ENCODE measurements at places on chromosomes 2 and 18.

GRCh38 chr18:30487962-30488361 is 554.6 kb downstream of the DSC3 start:
- no peak for DNase-seq

DNA sequence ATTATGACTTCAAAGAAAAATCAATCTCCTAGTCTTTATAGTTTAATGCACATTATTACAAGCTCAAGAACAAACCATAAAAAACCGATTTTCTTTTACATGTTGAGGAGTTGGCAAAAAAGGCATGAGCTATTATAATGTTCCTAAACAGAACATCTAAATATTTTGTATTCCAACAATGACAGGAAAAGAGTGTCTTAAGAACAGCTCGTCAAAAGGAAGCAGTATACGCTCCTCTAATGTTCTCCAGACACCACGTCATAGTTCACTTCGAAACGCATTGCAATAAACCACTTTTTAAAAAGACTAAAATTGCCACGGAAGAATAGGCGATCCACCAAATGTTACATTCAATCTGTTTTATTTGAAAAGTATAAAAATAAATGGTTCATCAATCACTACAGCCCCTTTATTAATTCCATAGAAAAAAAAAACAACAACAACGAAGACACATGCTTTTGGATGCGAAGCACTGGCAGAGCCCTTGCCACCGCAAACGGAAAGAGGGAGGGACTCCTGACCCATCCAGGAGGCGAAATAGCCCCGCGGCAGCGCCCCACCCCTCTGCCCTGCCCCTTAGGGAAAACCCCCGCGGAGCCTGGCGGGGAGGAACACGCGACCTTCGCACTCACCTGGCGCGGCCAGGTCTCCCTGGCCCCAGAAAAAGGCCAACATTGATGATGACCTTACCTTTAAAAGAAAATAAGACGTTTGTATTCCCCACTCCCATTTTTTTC is 45.8 kb downstream of the MBP start:
- DNase-seq, result no peak

DNA sequence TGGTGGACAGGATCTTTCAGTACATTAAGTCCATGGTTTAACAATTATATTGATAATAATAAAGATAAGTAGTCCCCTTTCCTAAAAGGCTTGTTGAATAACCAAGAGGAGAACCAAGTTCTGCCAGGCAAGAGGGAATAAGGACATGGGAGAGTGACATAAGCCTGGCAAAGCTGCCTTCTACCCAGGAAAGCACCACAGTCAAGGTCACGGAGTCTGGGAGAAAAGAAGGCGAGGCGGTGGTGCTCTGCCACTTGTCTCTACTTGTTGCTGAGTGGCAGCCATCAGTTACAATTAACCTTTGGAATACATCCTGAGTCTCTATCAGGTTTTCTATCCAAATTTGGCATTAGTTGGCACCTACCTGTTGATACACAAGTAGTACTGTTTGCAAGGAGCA is 101.7 kb upstream of the GATA6 start:
- no peak for DNase-seq

DNA sequence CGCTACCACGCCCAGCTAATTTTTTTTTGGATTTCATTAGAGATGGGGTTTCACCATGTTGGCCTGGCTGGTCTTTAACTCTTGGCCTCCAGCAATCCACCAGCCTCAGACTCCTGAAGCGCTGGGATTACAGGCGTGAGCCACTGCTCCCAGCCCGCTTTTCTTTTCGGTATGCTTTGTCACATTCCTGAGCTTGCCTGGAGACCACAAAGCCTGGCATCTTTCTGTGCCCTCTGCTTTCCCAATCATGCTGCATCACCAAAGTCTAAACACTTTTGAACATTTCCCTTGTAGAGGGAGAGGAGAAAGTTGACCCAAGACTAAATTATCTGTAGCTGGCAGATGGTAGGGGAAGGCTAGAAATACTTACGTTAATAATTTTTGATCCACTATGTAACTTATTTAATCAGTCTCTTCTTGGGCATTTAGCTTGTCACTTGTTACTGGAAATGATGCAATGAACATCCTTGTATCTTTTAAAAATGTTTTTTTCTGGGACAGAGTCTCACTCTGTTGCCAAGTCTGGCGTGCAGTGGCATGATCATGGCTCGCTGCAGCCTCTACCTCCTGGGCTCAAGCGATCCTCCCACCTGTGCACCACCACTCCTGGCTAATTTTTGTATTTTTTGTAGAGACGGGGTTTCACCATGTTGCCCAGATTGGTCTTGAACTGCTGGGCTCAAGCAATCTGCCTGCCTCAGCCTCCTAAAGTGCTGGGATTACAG is 2.7 kb upstream of the NPC1 start:
- DNase-seq, result no peak

DNA sequence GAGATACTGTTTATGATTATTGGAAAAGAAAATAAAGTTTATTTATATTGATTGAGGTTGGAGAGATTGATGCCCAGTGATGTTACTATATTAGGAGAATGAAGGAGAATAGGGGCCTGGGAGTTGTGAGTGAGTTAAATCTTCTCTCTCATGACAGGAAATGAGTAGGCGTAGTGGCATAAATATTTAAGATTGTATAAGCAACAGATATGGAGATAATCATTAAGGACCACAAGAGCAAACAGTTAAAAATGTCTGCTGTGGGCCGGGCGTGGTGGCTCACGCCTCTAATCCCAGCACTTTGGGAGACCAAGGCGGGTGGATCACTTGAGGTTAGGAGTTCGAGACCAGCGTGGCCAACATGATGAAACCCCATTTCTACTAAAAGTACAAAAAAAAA is 62.7 kb downstream of the PTRHD1 start:
- no peak for DNase-seq

DNA sequence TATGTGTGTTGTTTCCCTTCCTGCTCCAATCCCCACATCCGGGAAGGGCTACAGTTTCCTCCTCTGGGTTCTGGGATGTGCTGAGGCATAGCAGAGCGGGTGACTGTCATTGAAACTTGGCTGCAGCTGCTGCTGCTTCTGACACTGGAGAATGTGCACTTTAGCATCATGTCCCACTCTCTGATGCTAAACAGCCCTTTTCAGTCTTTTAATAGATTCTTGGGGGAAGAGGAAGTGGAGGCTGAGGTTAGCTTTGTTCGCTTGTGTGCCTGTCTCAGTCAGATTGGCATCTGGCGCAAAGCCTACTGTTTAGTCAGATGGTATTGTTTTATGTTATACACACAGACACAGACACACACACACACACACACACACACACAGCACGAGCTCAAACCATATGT is 136.5 kb upstream of the RND3 start:
- DNase-seq, result no peak

DNA sequence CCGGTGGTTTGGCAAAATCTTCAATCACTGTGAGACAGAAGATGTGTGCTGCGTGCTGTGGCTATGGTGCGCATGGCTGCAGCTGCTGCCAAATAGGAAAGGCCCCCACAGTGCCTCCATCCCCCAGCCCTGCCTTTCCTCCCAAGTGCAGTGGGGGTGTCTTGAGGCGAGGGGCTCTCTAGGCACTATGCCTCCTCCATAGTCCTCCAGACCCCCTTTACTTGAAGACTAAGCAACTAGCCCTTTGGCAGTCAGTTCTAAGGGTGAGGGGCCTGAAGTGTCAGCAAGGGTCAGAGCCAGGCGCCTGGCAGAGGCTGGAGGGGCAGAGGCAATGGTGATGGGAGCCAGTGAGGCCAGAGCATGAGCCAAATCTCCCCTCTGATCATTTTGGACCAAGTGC is 13.6 kb upstream of the TMEM185B start:
- DNase-seq, result no peak

All from inflammatory macrophage treated with lipopolysaccharide for 1 hour (primary cell).